Neural progenitor cell (in vitro differentiated cells): ENCODE measurements at places on chromosomes 1 and 21. TPM values are rescaled to one million over a fixed set of nuclear protein-coding genes. Genes with fewer than 3 reads are reported as not detected.

The TMEM52 gene
- 2.9 and 7.4 TPM in 2 replicates for total RNA-seq

DNA sequence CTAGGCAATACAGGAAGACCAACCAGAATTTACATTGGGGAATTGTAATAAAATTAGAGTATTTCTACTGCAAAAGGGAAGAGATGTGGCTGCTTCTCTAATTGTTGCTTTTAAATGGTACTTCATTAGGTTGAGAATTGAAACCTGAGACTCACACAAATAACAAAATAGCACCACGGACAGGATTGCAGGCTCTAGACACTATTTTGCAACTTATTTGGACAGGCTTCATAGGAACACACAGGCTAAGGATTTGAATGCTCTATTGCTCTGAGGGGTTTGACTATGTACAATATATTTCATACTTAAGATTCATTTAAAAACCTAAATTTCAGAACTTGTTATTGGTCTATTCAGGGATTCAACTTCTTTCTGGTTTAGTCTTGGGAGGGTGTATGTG is 79.6 kb downstream of the ATP1B1 start:
- H3K4me1 ChIP-seq: peaks cover 5% of the 10 kb centered on the region
- no peak for DNase-seq

DNA sequence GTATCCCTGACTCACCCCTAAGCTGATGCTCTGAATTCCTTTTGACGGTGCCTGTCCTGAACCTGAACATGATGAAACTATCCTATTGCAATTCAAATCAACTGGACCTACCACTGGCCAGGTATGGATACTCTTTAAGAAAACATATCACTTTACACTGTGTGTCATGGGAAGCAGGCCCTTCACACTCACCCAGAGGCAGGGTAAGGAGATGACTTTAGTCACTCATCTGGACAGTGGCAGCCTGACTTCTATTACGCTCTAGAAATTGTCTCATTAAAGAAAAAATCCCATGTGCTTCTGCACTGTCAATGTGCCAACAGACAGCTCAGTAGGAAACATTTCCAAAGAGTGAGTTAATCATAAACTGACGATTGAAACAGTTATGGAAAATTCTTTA is 94.3 kb downstream of the VAV3 start:
- no peak overlapping the region for H3K27ac ChIP-seq
- H3K27me3 ChIP-seq: peaks cover 7% of the 10 kb centered on the region
- peaks cover 10% of the 10 kb centered on the region for H3K4me1 ChIP-seq
- no peak overlapping the region for H3K4me3 ChIP-seq
- DNase-seq: no peak

The FAM78B gene
- 0.43 TPM in 1 of 2 replicates, not detected in the other for total RNA-seq

GRCh38 chr1:145908653-145909052 is 1.2 kb downstream of the ITGA10 start:
- no peak overlapping the region for H3K4me3 ChIP-seq
- no peak for DNase-seq
- no peaks in the 10 kb centered on the region for H3K27me3 ChIP-seq
- H3K36me3 ChIP-seq: no peaks in the 10 kb centered on the region
- no peak overlapping the region for H3K27ac ChIP-seq
- H3K4me1 ChIP-seq: no peaks in the 10 kb centered on the region

The C1orf185 gene
- not detected in 2 replicates for total RNA-seq

The GJA9 gene
- not detected in 2 replicates for total RNA-seq

The SH3BP5L gene
- 9.6 and 30.8 TPM in 2 replicates for total RNA-seq

- H3K4me3 ChIP-seq: no peak overlapping the region
- no peaks in the 10 kb centered on the region for H3K4me1 ChIP-seq
- no peak for DNase-seq
- H3K27me3 ChIP-seq: no peaks in the 10 kb centered on the region
- no peaks in the 10 kb centered on the region for H3K36me3 ChIP-seq
Measured at GRCh38 chr1:92118826-92119225, 38.7 kb downstream of the BTBD8 start.

DNA sequence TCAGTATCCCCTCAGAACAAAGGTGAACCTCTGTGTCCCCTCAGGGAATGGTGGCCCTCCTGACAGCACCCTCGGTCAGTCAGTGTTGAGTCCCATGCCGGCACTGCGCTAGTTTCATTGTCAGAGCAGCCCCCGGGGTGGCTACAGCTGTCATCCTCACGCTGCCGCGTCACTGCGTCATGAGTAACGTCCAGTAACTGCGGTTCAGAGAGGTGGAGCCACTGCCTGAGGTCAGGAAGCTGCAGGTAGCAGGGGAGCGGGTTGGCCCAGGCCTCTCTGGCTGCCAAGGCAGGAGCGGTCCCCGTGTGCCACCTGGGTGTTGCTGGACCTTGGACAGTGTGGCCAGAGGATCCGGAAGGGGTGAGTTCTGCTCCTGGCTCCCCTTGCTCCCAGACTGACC is 20.2 kb upstream of the WNT4 start:
- no peaks in the 10 kb centered on the region for H3K27me3 ChIP-seq
- H3K4me1 ChIP-seq: no peaks in the 10 kb centered on the region
- H3K36me3 ChIP-seq: no peaks in the 10 kb centered on the region
- DNase-seq: no peak
- H3K4me3 ChIP-seq: no peak overlapping the region

DNA sequence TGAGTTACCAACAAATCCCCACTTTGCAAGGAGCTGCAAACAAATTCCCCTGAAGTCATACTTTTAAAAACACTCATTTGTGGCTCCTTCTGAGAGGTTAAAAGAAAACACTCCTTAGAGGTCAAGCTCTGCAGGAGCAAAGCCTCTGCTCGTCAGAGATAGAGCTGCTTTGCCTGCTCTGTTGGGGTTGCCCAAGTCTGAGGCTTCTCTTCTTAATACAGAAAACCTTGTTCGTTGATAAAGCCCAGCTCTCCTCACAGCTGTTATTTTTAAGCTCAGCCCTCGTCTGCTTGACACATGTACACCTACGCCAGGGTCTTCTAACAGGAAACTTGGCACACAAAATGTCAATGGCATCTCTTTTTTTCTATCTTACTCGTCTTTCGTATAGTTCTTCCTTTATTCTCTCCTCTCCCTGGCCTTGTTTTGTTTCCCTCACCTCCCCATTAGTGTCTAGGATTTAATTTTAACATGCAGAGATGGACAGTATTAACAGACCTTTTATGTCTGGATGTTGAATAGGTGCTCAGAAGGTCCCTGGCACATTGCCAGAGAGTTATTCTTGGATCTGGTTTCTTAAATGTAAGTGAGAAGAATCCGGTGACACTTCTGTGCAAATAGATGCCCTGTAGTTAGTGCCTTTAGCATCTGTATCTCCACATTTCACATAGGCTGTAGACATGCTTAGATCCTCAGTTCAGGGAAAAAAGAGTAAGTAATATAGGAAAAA is 86.0 kb downstream of the LRRC53 start:
- peaks cover 22% of the 10 kb centered on the region for H3K4me1 ChIP-seq
- H3K27me3 ChIP-seq: no peaks in the 10 kb centered on the region
- no peak overlapping the region for H3K4me3 ChIP-seq
- no peak overlapping the region for H3K27ac ChIP-seq
- DNase-seq: no peak
- no peaks in the 10 kb centered on the region for H3K36me3 ChIP-seq

The KRTAP19-1 gene
- total RNA-seq: not detected in 2 replicates

DNA sequence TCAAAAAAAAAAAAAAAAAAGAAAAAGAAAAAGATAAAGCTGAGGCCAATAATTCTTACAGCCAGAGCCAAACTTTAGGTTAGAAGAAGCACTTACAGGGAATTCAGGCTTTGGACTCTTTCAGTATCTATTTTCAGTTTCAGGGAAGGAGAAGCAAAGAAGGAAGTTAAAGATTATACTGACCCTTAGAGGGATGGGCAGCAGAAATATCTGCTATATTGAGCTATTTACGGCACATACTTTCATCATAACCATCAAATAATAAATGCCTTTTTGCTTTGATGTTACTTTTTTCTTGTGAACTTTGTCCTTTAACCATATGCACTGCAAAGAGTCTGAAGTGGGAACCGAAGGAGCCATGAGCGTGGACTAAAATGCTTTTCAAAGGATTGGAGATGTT is 42.0 kb downstream of the TM2D1 start:
- no peak overlapping the region for H3K27ac ChIP-seq
- H3K36me3 ChIP-seq: no peaks in the 10 kb centered on the region
- H3K4me1 ChIP-seq: no peaks in the 10 kb centered on the region
- no peak overlapping the region for H3K4me3 ChIP-seq

The COL11A1 gene
- total RNA-seq: 56.6 and 78.9 TPM in 2 replicates

DNA sequence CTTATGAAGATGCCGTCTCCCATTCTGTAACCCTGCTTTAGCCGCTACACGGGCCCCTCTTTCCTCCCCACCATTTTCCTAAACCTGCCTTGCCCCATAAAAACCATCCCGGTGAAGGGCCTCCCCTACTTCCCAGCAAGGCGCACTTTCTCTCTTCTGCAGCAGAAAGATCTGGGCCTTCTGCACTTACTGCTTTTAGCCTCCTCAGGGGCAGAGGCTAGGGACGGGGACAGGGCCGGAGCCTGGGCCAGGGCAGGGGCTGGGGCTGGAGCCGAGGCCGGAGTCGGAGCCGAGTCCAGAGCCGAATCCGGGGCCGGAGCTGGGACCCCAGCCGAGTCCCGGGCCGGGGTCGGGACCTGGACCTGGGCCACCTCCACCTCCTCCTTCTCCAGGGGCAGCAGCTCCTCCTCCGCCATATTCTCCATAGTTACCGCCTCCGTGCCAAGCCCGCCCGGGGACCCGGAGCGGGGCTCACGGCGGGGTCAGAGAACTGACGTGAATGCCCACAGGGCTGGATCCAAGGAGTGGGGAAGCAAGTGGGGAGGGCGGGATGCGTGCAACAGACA is 382 bp downstream of the TRMT1L start:
- no peak for DNase-seq
- H3K27me3 ChIP-seq: no peaks in the 10 kb centered on the region
- H3K4me1 ChIP-seq: peaks cover 18% of the 10 kb centered on the region
- H3K36me3 ChIP-seq: no peaks in the 10 kb centered on the region
- H3K4me3 ChIP-seq: peak overlapping the region; percentile 63
- peak overlapping the region; percentile 87 for H3K27ac ChIP-seq

DNA sequence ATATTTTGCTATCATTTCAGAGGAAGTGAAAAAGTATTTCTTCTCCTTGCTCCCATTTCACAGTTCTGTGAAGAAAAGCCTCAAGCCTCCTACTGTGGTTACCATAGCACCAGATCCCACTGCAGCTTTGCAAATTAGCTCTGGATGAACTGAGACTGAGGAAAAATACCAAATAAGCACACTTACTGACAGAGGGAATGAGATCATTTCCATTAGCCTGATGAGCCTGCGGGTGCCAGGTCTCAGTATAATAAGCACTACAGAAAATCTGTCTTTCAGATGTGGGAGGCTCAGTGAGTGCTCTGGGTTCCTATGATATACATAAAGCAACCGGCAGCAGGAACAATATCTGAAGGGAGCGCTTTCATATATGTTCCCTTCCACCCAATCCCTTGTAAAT is 21.4 kb downstream of the XKR8 start:
- no peaks in the 10 kb centered on the region for H3K27me3 ChIP-seq
- H3K4me3 ChIP-seq: no peak overlapping the region
- no peaks in the 10 kb centered on the region for H3K36me3 ChIP-seq
- DNase-seq: no peak
- H3K27ac ChIP-seq: no peak overlapping the region
- peaks cover 6% of the 10 kb centered on the region for H3K4me1 ChIP-seq

DNA sequence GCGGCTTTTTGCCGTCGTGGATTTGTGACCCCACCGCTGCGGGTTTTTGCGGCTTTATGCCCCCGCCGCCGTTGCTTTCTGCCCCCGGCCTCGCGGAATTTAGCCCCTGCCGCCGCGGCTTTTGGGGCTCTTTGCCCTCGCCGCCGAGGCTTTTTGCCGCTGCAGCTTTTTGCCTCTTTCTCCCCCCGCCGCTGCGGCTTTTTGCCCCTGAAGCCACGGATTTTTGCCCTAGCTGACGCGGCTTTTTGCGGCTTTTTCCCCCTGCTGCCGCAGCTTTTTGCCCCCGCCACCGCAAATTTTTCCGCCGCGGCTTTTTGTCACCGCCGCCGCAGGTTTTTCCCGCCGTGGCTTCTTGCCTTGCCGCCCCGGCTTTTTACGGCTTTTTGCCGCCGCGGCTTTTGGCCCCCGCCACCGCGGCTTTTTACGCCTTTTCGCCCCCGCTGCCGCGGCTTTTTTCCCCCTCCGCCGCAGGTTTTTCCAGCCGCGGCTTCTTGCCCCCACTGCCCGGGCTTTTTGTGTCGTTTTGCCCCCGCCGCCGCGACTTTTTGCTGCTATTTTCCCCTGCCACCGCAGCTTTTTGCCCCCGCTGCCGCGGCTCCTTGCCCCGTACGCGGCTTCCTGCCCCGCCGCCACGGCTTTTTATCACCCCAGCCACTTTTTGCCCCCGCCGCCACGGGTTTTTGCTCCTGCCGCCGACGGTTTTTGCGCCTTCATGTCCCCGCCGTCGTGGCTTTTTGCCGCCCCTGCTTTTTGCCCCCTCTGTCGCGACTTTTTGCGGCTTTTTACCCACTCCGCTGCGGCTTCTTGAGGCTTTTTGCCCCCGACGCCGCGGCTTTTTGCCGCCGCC is 3933.6 kb downstream of the SRGAP2C start:
- H3K27ac ChIP-seq: no peak overlapping the region
- no peak for DNase-seq
- no peaks in the 10 kb centered on the region for H3K36me3 ChIP-seq
- H3K4me1 ChIP-seq: no peaks in the 10 kb centered on the region

The TMEM200B gene
- 0.56 and 1.1 TPM in 2 replicates for total RNA-seq

DNA sequence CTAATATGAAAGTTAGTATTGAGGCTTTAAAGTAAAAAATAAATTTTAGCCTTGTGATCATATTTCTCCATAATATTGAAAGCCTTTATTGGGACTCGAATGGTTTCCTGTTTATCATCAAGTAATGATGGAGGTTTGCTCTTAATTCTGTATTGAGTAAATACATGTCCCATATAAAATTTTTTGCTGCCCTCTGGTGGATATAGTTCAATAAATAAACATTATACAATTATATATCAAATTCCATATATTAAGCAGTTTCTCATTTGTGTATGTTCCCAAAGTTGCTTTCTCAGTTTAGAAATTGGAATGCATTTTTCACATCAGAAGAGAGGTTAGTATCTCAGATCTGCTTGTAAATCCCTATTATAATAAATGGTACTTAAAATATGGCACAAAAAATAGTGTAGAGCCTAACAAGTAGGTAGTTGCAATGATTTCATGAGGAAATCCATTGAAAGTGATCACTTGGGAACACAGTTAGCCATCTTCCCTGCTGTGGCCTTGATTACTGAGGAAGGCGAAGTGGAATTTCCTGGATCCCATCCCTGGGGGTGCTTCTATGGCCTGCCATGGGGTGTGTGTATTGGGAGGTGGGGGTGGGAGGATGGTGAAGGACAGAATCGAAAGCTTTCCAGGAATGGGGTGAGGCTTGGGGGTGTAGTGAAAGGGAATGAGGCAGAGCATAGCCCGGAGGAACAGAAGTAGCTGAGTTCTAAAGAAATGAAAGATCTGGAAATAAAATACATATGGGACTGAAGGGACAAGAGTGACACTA is 84.1 kb upstream of the C21orf91 start:
- peaks cover 3% of the 10 kb centered on the region for H3K36me3 ChIP-seq
- H3K27ac ChIP-seq: no peak overlapping the region
- no peaks in the 10 kb centered on the region for H3K27me3 ChIP-seq
- peaks cover 14% of the 10 kb centered on the region for H3K4me1 ChIP-seq
- H3K4me3 ChIP-seq: no peak overlapping the region
- no peak for DNase-seq

- H3K36me3 ChIP-seq: no peaks in the 10 kb centered on the region
- H3K4me1 ChIP-seq: peaks cover 2% of the 10 kb centered on the region
- DNase-seq: no peak
- no peaks in the 10 kb centered on the region for H3K27me3 ChIP-seq
Measured at GRCh38 chr1:56447823-56448222, 131.5 kb downstream of the PLPP3 start.

- no peaks in the 10 kb centered on the region for H3K27me3 ChIP-seq
- no peaks in the 10 kb centered on the region for H3K4me1 ChIP-seq
- no peak overlapping the region for H3K27ac ChIP-seq
- no peaks in the 10 kb centered on the region for H3K36me3 ChIP-seq
Measured at GRCh38 chr1:24688621-24689195, 45.6 kb downstream of the SRRM1 start.
